HL-60 (cell line): ENCODE measurements at places on chromosomes 2 and 18.

- no peak for DNase-seq
Measured at GRCh38 chr2:47038656-47039488, 116.2 kb downstream of the STPG4 start.

DNA sequence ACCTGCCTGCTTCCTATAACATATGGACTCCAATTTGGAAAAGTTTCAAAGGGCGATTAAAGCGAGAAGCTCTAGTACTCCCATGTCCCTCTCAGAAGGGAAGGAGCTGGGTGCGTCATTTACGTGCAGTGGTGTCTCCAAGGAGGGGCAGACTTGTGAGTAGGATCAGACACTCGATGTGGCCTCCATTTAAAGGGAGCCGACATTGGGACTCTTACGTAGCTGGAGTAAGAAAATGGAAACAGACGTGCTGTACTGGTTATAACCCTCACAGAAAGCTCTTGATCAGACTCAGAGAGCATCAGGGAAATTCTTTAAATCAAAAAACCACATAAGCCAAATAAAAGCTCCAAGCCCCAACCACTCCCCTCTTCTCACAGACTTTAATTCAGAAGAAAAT lies 198.5 kb downstream of the KLHL29 start:
- no peak for DNase-seq

GRCh38 chr2:142308744-142309143 lies 177.9 kb upstream of the LRP1B start:
- no peak for DNase-seq

- no peak for DNase-seq
Measured at GRCh38 chr2:1606046-1606400, 138.3 kb downstream of the PXDN start.

- DNase-seq: no peak
Measured at GRCh38 chr2:158777077-158777476, 18.0 kb upstream of the DAPL1 start.

DNA sequence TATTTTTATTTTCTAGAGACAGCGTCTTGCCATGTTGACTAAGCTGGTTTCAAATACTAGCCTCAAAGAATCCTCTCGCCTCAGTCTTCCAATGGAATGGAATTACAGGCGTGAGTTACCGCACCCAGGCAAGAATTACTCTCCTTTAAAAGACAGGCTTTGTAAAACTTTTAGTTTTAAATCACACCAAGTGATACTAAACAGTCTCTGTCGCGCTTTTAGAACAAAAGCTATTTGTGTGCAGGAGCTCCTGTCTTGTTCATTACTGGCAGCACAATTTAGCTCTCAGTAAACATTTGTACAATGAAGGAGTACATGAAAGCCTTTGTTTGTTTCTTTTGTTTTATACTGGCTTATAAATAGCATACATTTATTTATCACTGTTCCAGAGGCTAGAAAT lies 1719.2 kb upstream of the PIK3C3 start:
- no peak for DNase-seq

- DNase-seq: no peak
Measured at GRCh38 chr2:160431441-160431840, 62.2 kb downstream of the RBMS1 start.

GRCh38 chr18:27363872-27364271 lies 178.8 kb upstream of the CHST9 start:
- no peak for DNase-seq

- DNase-seq: no peak
Measured at GRCh38 chr18:39149211-39149806, 1583.7 kb upstream of the CELF4 start.

DNA sequence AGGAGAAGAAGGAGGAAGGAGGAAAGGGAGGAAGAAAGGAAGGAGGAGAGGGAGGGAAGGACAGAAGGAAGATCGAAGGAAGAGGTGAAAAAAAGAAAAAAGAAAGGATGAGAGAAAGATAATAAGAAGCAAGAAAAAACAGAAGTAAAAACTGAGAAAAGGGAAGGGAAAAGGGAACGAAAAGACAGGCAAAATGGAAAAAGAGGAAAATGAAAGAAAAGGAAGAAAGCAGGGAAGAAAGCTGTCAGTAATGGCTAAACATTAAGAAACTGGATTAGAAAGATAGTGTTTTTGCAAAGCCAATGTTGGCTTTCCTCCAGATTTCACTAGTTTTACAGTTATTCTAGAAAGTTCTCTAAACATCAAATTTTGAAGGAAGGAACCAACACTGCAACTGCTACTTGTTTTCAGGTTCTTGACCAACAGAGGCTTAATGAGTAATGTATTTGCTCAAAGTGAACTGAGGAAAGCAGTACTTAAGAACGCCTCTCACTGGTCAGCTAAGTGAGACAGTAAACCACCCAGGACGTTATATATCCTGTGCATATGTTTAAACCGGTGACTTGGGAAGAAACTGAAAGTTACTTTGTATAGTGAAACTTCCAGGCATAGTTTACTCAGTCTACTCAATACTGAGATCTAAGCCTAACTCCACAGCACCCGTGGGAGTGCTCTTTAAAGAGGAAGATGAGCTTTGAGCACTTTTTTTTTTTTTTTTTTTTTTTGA lies 286.2 kb upstream of the TRIB2 start:
- peak; percentile 42 for DNase-seq

- no peak for DNase-seq
Measured at GRCh38 chr2:31134480-31134879, 3.8 kb downstream of the GALNT14 start.

GRCh38 chr2:99802734-99803133 lies 312.9 kb upstream of the REV1 start:
- DNase-seq: no peak

DNA sequence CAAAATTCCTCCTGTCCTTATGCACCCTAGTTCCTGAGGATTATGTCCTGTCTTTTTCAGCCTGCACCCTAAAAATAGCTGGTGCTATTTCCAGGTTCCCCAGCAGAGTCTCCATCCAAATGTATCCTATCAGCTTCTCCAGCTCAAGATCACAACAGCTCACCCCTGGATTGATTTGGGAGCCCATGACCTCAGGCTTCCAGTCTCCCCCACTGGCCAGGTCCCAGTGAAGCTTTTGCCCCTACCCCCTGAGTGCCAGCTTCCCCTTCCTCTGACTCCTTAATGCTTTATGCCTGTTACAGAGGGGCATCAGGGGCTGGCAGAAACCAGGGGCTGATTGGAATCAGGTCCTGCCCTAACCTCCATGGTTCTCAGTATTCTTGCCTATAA lies 76.9 kb upstream of the DAPL1 start:
- no peak for DNase-seq

DNA sequence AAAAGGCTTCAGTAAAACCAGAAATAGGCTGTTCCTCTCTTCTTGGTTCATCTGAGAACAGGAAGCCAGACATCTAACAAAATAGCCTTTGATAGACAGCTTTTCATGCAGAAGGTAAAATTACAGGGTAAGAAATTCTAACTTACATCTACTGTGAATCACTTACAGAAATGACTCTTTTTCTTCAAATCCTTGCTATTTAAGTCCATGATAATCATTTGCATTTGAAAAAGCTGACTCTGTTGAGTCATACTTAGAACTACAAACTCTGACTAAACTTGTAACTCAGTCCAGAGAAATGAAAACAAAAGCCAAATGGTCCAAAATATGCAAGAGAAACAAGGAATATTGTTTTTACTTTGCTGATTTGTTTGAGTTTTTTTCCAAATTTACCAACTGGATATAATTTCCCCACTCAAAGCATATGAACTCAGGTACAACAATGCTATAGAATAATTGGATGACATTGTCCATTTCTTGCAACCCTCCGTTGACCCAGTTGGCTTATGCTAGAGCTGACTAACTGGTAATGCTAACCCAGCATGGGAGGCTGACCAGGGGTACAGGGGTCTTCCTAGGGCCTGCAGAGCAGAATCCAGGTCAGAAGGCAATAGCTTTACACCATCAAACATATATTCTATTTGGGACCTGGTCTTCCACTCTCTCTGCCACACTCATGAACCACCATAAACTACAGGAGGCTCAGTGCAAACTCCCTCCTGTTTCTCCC lies 18.8 kb upstream of the MREG start:
- no peak for DNase-seq

GRCh38 chr2:92072461-92073035 lies 2798.7 kb upstream of the TEKT4 start:
- no peak for DNase-seq

DNA sequence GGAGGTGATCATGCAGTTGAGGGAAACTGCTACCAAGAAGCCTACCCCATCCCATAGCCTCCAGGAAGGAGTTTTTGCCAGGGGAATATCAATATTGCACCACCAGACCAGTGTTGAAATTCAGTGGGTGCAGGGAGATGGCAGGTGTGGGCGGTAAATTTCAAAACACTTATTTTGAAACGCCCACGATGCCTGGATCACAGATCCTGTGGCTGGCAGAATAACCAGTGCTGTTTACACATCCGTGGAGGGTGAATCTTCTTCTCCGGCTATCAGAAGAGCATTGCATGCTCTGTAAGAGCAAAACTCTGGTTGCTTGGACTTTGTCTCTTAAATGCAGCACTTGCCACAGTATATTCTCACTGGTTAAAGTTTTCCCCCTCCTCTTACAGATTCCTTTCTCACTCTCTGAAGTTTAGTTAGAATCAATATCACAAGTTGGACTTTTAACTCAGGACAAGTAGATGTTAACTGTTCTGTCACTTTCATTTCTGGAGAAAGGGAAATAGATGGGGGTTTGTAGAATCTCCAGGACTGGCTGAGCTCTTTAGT lies 70.5 kb upstream of the ZCCHC2 start:
- DNase-seq: peak; percentile 84

GRCh38 chr2:56347881-56348280 lies 164.1 kb downstream of the CCDC85A start:
- DNase-seq: no peak

- no peak for DNase-seq
Measured at GRCh38 chr18:10872304-10872703, 277.1 kb downstream of the PIEZO2 start.

- DNase-seq: no peak
Measured at GRCh38 chr18:39403121-39403520, 1837.5 kb upstream of the CELF4 start.

DNA sequence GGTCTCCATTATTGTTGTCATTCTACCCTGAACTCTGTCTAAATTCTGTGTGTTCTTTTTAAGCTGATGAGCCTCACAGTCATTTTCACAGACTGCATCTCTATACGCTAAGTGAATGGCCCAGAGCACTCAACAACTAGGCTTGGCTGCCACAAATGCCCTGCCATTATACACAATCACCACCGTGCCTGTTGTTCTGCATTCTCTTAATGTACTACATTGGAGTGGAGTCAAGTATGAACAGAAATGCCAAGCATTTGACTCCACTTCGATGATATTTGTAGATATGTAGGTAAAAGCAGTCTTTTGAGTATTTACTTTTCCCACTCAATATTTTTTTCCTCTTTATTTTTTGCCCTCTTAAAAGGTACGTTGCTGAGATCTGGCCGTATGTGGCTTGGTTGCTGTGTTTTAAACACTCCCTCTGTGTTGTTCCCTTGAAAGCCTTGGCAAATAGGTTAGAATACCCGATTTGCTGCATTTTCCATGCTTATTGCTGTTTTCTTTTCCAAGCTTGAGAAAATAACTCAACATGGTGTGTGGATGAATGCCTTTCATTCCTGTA lies 36.2 kb upstream of the TMEFF2 start:
- no peak for DNase-seq

- no peak for DNase-seq
Measured at GRCh38 chr2:210928714-210929113, 372.3 kb downstream of the CPS1 start.

DNA sequence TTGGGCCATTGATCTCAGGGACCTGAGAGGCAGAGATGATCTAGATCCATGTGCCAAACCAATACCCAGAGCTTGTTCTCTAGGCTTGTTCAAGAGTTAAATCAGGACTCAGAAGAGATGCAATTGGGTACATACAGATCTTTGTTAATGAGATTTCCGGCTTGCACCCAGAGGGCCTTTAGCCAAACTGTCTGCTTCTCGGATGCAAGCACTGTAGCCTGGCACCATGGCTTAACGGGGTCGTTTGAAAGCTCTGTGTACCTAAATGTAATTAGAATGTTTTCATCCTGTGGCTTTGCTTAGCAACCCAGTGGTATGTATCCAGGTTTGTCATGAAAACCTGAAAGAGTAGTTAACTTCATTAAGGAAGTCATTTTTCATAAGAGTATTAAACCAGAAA lies 94.2 kb downstream of the TPGS2 start:
- no peak for DNase-seq

- no peak for DNase-seq
Measured at GRCh38 chr2:201907563-201907881, 101.2 kb downstream of the CDK15 start.

GRCh38 chr2:159201360-159202063 lies 85.0 kb downstream of the WDSUB1 start:
- DNase-seq: no peak

DNA sequence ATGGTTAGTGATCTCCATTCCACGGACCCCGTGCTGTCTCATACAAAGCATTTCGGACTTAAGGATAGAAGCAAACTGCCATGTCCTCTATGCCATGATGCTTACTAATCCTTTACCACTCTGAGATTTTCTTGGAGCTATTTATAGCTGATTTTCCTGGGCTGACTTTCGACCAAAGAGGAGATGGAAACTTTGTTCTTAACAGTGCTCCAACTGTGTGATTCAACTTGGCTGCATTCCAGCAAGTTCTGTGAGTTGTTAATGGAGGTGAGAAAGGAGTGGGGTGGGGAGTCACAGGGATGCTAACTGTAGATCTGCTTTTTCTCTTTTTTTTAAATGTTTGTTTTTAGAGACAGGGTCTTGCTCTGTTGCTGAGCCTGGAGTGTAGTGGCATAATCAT lies 45.5 kb upstream of the MSH2 start:
- no peak for DNase-seq

GRCh38 chr18:10046178-10046807 lies 132.5 kb downstream of the VAPA start:
- DNase-seq: no peak

DNA sequence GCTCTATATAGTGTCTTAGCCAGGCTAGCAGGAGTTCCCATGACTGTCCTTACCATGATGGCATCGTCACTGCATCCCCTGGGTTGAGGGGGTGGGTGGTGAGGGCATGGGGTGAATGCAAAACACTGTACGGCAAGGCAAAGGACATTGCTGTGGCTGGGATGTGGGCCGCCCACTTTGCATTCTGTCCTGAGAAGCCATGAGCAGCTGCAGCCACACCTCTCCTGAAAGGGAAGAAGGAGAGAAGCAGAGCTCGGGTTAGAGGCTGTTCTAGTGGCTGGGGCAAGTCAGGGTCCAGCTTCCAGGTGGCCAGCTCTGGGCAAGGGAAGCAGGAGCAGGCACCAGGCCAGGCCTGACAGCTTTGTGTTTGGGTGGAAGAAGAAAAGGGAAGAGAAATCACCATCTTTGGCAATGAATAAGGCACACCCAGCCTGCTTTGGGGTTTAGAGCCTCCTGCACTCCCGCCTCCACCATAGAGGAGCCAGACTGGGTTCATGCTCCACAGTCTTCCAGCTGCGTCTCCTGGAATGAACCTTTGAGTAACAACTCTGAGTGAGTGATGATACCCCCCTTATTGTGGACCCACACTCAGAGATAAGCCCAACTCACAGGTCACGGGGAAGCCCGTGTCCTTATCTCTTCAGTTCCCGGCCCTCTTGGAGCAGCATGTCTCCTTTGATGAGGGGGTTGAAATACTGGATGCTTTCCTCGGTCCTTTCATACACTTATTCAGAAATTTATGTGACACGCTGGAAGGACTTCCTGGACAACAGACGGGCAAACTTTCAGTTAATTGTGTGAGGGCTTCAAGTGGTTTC lies 63.4 kb downstream of the INPP4A start:
- DNase-seq: peak; percentile 64

- DNase-seq: no peak
Measured at GRCh38 chr2:218386505-218387368, 4.7 kb downstream of the SLC11A1 start.

- no peak for DNase-seq
Measured at GRCh38 chr2:231518771-231519170, 11.5 kb downstream of the NMUR1 start.
